A673 (cell line): ENCODE measurements at places on chromosomes 13 and 19.

DNA sequence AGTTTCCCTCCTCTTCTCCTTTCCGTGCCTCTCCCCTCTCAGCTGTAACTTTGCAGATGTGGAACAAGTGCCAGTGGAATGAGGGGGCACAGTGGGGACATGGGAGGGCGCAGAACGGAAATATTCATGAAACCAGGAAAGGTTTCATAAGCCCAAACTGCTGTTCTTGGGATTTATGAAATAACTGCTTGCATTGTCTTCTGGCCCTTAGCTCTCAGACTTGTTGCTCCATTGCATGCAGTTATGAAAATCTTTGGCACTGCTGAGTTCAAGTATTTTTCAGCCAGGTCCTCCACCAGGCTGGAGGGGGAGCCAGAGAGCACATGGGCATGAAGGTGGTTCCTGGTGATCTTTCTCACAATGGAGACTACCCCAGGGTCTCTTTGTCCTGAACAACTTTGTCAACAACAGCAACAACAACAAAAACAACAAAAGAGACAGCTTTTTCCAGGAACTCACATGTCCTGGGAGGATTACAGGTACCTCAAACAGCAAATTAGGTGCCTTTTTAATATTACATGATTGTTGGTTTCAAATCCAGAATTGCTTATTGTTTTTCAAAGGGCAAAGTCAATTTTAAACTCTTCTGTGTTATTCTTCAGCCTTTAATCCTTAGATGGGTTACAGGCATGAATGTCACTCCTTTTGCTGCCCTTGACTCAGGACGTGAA lies 1.5 kb downstream of the RGCC start:
- DNase-seq = peak; percentile 15

- DNase-seq = no peak
These were observed 110.6 kb downstream of the PCDH9 start for GRCh38 chr13:67119481-67119894.

DNA sequence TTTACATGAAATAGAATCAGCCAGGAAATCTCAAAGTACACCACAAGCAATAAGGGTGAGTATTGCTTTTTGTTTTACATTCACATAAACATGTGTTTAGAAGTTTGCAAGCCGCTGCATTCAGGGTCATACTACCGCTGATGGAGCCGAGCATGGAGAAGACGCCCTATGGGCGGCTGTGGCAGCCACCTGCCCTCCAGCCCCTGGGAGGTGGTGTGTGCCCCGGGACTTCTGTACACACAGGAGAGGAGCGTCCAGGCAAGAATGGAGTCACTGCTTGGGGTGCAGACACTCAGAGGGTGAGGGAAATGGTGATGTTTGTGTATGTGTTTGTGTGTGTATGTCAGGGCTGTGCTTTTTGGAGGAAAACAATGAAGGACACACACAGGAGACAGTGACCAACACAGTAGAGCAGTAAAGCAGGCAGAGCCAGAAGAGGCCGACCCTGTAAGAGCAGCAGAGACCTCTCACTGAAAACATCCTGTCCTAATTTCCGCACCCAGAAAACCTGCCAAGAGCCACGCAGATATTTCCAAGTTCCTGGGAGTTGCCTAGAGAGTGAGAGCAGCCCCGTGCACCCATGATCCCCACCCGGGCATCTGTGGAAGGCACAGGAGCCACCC lies 108.1 kb upstream of the GJB6 start:
- DNase-seq = no peak

- DNase-seq = no peak
These were observed 12.7 kb downstream of the ZNF417 start for GRCh38 chr19:57903618-57904184.

DNA sequence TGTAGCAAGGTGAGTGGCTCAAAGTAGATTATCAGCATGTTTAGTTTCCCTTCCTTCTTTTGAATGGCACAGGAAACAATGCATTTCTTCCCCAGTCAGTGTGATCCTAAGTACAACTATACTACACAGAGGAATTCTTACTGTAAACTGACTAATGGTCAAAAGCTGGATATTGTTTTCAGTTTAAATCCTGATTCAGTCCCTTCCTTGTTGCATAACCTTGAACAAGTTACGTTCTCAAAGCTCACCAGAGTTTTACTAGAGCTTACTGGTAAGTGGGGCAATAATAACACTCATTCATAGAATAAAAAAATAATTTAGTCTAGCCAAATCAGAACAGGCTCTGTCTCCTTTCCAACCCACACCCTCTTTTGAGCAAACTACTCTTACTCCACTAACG lies 180.1 kb downstream of the POSTN start:
- DNase-seq = no peak

GRCh38 chr19:7263066-7263465 lies 31.1 kb downstream of the INSR start:
- no peak for DNase-seq

GRCh38 chr13:45472171-45472705 lies 7.5 kb downstream of the COG3 start:
- no peak for DNase-seq

DNA sequence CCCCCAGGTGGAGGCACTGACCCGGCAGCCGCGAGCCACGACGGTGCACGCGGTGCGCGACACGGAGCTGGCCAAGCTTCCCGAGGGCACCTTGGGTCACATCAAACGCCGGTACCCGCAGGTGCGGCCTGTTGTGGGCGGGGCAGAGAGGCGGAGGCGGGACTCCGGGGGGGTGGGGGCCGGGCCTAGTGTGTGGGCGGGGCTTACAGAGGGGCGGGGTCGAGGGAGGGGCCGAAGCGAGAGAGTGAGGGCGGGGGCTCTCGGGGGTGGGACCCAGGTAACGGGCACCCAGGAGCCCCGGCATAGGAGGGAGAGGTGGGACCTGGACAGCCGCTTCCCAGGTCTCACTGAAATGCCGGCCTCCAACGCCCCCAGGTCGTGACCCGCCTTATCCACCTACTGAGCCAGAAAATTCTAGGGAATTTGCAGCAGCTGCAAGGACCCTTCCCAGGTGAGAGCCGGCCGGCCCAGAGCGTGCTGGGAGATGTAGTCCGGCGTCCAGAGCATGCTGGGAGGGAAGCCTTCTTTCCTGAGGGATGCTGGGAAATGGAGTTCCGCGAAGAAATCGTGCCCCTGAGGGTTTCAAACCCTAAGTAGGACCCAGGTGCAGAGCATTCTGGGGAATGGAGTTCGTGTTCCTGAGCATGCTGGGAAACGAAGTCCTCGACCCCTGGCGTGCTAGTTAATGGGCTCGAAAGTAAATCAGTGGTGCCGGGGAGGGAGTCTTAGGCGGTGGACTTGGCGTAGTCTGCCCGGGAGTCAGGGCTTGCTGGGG lies 15.7 kb downstream of the PNPLA6 start:
- peak; percentile 73 for DNase-seq

DNA sequence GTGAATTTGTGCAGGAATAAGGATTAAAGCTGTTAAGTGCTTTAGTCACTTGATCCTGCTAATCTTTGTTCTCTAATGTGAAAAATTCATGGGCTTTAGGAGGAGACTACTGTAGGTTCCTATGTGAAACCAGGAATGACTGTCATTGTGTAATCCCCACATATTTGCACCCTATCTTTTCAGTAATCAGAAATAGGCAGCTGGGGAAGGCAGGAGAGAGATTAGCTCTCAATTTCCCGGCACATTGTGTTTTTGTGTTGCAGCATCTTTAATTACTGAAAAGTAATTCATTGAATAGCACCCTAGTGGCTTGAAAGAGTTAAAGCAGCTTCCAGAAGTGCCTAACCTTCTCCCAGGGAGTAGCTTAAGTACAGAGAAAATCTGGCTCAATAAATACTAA lies 282.9 kb downstream of the OLFM4 start:
- peak; percentile 11 for DNase-seq

- no peak for DNase-seq
These were observed 1.4 kb upstream of the PAN3 start for GRCh38 chr13:28136916-28137315.

- DNase-seq = no peak
These were observed 30.4 kb downstream of the TPT1 start for GRCh38 chr13:45310341-45311131.

- no peak for DNase-seq
These were observed 253.8 kb downstream of the SLITRK5 start for GRCh38 chr13:87925006-87925405.

DNA sequence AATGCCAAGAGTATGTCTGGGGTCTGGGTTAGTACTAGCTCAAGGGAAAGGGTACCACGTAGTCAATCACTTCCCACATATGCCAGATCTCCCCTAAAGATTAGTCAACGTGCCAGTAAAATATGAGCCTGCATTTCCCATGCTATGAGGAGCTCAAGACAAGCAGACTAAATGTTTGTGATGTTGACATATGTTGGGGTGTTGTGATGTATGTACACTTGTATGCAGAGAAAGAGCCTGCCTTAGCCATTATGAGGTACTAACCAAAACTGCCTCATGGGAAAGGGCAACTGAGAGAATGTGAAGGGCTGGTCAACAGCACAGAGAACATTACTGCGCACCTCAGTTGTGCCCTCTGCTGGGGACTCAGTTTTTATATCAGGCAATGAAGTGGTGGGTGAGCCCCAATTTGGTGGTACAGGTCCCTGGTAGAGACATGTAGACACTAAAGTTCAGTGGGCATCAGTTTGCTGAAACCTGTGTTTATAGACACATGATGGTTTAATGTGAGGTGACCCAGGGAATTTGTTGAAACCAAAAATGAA lies 287.0 kb downstream of the DCT start:
- peak; percentile 80 for DNase-seq

- DNase-seq = no peak
These were observed 25.5 kb upstream of the ATP12A start for GRCh38 chr13:24654741-24655140.

- no peak for DNase-seq
These were observed 5.7 kb downstream of the LENG1 start for GRCh38 chr19:54153731-54154326.

- DNase-seq = no peak
These were observed 9.1 kb downstream of the CYP2A13 start for GRCh38 chr19:41097302-41097701.

GRCh38 chr19:3508771-3509535 lies 2.8 kb downstream of the FZR1 start:
- no peak for DNase-seq

- DNase-seq = no peak
These were observed 76.6 kb downstream of the SCGB2B2 start for GRCh38 chr19:34600366-34600765.

DNA sequence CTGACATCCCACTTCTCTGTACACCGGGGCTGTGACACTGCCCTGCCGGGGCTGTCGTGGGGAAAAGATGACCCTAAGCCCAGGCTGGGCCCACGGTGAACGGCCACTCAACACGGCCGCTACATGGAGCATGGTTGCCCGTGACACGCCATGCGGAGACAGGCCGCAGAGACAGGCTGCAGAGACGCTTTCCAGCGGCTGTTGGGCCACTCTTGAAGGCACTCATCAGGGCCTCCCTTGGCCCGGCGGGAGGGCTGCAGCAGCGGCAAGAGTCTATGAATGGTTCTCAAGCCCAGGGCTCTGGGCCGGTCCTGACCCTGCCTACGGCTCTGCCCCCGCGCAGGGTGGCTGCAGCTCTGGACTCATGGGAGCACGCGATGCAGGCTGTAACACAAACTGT lies 22.1 kb downstream of the ADPRHL1 start:
- DNase-seq = no peak

- DNase-seq = no peak
These were observed 881.1 kb downstream of the PCDH9 start for GRCh38 chr13:66348745-66349690.

- DNase-seq = no peak
These were observed 111.9 kb downstream of the COL4A2 start for GRCh38 chr13:110418944-110419343.

GRCh38 chr19:28427376-28428083 lies 785.4 kb downstream of the UQCRFS1 start:
- DNase-seq = no peak

- no peak for DNase-seq
These were observed 221.7 kb downstream of the COG6 start for GRCh38 chr13:39877134-39877533.

DNA sequence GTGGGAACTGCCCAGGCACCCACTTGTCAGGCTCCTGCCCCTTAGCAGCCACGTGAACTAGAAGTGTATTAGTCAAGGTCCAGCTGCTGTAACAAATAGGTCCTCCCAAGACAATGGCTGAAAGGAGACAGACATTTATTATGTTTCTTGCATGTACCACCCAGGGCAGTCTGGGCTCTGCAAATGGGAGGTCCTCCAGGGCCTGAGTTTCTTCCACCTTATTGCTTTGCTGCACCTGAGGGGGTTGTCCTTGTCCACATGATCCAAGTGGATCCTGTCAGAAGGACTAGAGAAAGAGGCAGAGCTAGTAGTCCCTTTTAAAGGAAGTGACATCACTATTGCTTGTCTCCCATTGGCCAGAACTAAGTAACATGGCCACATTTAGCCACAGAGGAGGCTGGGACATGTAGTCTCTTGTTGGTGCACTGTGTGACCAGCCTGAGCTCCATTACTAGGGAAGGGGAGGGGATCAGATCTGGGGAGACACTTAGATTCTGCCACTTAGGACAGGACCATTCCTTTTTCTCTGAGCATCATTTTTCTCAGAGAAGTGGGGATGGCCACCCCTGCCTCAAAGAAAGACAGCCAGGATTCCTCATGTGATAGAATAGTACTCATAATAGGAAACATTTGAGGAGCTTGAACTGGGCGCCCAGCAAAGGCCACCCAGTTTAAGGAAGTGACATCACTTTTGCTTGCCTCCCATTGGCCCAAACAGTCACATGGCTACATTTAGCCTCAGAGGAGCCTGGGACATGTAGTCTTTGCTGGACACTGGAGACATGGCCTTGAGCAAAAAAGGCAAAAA lies 15.1 kb downstream of the CC2D1A start:
- peak; percentile 80 for DNase-seq

GRCh38 chr13:45705918-45706317 lies 3.8 kb downstream of the CBY2 start:
- DNase-seq = no peak

DNA sequence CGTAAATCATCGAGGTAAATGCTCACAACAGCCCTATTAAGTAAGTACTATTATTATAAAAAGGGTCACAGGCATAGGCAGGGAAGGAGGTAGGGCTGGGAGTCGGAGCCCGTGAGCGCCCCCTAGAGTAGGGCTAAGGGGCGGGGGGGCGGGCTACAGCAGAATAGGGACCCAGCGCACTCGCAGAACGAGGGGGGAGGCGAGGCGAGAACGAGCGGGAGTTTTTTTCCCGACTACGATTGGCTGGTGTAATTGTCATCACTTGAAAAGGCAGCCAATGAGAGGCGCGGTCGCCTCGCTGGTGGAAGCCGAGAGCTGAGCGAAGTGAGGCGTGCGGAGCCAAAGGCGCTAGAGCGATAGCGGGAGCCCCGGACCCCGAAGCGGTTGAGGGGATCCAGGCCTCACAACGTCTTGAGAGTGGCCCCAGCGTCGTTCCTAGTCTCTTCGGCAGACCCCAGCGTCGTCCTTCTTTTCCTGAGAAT lies 24.2 kb downstream of the KEAP1 start:
- peak; percentile 96 for DNase-seq

GRCh38 chr13:109684084-109684823 lies 102.1 kb downstream of the IRS2 start:
- no peak for DNase-seq

- DNase-seq = no peak
These were observed 93.4 kb upstream of the SLITRK1 start for GRCh38 chr13:83975655-83976165.

DNA sequence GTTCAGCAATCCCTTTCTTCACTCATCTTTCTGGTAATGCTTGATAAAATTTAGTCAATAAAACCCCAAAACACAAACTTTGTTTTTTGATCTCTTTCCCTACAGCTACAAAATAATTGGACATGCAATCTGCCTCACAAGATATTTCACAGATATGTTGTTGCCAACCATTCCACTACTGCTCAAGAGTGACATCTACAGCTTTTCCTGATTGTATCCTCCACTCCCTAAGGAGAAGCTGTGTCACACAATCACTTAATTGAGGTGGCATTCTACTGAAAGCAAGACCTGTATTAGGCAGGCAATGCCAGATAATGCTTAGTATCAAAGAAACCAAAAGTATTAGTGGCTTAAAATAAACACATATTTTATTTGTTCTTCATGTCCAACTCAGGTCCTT lies 1646.2 kb upstream of the SPRY2 start:
- peak; percentile 6 for DNase-seq
